ENCODE measurements at places on chromosomes 7 and 10. TPM values are rescaled to one million over a fixed set of nuclear protein-coding genes. Genes with fewer than 3 reads are reported as not detected.

DNA sequence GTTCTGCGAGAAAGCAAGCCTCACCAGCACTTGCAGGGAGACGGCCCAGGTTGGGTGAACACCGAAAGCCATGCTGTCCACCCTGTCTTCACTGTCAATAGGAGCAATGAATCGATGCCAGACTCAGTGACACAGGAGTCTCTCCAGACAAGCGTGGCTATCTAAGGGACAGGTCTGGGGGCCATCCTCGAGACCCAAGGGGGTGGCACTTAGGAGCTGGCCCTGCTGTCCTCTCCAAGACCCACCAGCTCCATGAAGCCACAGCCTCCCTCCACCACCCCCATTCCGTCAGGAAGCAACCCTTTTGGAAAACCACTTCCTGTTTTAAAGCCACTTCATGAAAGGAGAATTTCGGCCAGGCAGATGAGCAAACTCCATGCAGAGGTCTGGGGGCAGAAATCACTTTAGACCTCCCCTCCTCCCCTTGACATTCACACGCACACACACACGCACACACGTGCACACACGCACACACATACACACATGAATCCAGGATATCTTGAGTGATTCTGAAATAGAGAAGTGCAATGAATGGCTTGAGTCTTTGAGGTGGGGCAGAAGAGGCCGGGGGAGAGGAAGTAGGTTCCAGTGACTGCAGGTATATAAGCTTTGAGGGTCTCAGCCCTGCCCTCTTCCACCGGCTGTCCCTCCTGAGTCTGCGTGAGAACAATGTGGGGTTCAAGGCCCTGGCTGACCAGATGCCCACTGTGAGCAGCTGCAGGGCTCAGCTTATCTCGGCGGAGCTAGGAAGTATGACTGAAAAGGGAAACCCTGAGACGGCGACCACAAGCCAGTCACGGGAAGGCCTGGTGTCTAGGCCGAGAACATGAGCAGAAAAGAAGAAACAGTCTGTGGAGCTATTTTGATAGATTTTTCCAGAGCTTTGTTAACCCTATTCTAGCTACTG, 25.0 kb downstream of the RGS10 start:
- no peak for DNase-seq

GRCh38 chr7:51847461-51848134, 531.0 kb upstream of the COBL start:
- peak; percentile 5 for DNase-seq

- DNase-seq: no peak
Observed at GRCh38 chr10:123429706-123430221, 236.4 kb upstream of the GPR26 start.

- DNase-seq: no peak
Observed at GRCh38 chr10:15725603-15726002, 5.9 kb upstream of the ITGA8 start.

- DNase-seq: no peak
Observed at GRCh38 chr10:76040107-76040829, 608.8 kb downstream of the LRMDA start.

- DNase-seq: peak; percentile 61
Observed at GRCh38 chr7:27031289-27032172, 64.3 kb downstream of the HOXA1 start.

DNA sequence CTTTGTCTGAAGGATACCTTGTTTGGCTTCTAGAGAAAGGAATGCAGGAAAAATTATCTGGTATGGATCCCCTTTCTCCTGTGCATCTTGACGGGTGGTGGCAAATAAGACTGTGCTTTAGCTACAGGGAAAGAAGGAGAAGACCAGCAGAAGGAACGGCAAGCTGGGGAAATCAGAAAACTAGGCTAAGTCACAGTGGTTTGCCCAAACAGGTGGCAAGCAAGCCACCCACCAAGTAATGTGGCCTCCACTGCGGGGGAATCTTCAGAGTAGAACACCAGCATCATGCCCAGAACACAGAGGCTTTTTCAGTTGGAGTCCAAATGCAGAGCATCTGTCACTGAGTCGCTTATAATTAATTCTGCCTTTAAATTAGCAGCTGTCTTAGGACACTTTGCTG, 282.8 kb downstream of the PHF14 start:
- DNase-seq: no peak

DNA sequence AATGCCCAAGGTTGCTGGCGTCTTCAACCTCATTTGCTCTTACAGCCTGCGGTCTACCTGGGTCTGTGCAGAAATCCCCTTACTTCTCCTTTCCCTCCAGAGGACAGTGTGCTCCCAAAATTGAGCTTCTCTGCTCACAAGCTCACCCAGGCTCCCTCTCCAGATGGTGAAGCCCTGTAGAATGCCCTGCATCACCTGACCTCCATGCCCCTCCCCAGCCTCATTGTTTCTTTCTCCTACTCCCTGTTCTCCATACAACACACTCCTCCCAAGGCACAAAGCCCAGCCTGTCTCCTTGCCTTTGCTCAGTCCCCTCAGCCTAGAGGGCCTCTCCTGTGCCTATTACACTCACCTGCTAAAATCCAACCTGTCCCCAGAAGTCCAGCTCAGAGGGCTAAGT, 3.5 kb downstream of the CRHR2 start:
- no peak for DNase-seq

DNA sequence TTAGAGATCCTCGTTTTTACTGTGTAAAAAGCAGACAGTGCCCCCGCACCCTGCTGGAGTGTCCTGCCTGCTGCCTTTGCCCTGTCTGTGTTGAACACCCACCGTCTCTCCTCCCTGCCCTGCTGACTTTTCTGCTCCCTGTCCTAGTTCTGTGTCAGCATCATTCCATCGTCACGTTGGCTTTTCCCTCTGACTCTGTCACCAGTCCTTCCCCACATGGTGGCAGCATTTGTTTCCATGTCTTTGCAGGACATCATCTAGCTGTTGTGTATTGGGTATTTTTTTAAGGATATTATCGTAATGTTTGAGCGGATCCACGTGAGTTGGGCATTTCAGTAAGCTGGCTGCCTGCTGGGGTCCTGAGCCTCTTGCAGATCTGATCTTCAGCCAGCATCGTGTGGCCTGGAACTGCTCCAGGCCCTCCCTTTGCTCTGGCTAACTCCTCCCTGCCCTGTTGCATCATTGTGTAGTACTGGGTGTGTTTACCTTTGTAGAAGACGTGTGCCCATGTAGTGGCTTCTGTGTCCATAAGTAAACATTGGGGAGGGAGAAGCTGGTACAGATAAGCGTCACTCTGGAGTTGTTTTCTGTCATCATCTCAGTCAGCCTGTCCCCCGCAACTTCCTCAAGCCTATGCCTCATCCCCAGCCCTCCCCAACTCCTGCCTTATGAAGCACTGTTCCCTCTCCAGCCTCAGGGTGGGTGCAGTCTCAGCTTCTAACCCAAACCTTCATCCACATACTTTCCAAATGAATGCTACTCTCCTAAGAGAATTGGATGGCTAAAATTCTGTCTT, 44.3 kb downstream of the TRRAP start:
- no peak for DNase-seq

GRCh38 chr7:75772081-75773077, at the start of gene CCL26:
TSS of gene CCL26 (minus strand) at chr7:75772211. CDS start at chr7:75772176, 35 bp downstream.
- peak; percentile 86 for DNase-seq

- peak; percentile 100 for DNase-seq
Observed at GRCh38 chr10:125719173-125720001, at the start of gene EDRF1. TSS of gene EDRF1 (plus strand) at chr10:125719709. CDS start at chr10:125719808, 99 bp downstream.

GRCh38 chr7:111173990-111174389, 83.1 kb downstream of the LRRN3 start:
- no peak for DNase-seq

The AMPH gene
- polyA plus RNA-seq: 7.7 TPM

The CYP26A1 gene
- polyA plus RNA-seq: 0.50 TPM

The SLC13A4 gene
- 2.8 TPM for polyA plus RNA-seq

The LIPN gene
- 1.8 TPM for polyA plus RNA-seq

The TRUB1 gene
- 27.2 TPM for polyA plus RNA-seq

The UCN3 gene
- polyA plus RNA-seq: not detected
